ENCODE measurements at places on chromosomes 4 and X. TPM values are rescaled to one million over a fixed set of nuclear protein-coding genes. Genes with fewer than 3 reads are reported as not detected.

XAGE2 gene
- not detected for total RNA-seq

TEX13B gene
- total RNA-seq: not detected

UGT2A1 gene
- total RNA-seq: not detected

MAGEA2 gene
- total RNA-seq: not detected

TEX13A gene
- not detected for total RNA-seq

PNCK gene
- not detected for total RNA-seq

TMSB15B gene
- total RNA-seq: 3.3 TPM

PCDH19 gene
- total RNA-seq: under 0.01 TPM

CLDN22 gene
- not detected for total RNA-seq

ANOS1 gene
- total RNA-seq: not detected

PGM2 gene
- total RNA-seq: 14.7 TPM

POU4F2 gene
- not detected for total RNA-seq

L1CAM gene
- 0.39 TPM for total RNA-seq

ARHGAP36 gene
- not detected for total RNA-seq

VGLL1 gene
- not detected for total RNA-seq
